ENCODE measurements at places on chromosomes 7 and 10.

- DNase-seq: no peak
These were observed 36.7 kb downstream of the ZNF467 start for GRCh38 chr7:149736478-149737360.

DNA sequence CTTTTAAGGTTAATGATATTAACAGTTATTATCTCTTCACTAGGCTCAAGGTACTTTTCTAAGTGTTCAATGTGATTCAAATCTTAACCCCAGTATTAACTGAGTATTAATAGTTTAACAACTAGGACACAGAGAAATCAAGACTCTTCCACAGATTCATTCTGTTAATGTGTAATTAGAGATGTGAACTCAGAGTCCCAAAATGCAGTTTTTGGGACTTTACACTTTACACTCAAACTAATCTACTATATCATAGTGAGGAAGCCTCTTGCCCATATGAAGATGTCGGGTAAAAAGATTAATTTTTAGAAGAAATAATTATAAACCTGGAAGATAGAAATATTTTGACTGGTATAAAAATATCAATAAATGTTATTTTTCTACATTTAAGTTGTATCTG is 644.5 kb upstream of the LRRTM3 start:
- no peak for DNase-seq

DNA sequence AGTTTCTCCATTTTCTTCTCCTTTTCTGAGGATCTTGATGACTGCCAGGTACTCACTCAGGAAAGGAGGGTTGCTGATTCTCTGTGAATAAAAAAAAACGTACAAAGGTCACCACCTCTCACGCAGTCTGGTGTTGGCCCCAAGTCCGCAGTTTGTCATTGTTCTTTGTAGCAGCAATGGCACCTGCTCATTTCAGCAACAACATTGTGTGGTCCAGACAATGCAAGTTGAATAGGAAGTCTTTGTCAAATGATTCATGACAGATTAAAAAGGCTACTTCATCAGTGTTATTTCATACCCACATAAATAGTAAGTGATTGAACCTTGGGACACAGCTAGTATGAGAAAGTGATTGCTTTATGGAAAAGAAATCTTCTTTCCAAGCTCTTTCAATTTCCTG is 653.5 kb upstream of the MGMT start:
- DNase-seq: no peak

GRCh38 chr10:50439806-50440205 is 183.9 kb downstream of the SGMS1 start:
- DNase-seq: no peak

- DNase-seq: no peak
These were observed 368.4 kb downstream of the ARL4A start for GRCh38 chr7:13055732-13056368.

DNA sequence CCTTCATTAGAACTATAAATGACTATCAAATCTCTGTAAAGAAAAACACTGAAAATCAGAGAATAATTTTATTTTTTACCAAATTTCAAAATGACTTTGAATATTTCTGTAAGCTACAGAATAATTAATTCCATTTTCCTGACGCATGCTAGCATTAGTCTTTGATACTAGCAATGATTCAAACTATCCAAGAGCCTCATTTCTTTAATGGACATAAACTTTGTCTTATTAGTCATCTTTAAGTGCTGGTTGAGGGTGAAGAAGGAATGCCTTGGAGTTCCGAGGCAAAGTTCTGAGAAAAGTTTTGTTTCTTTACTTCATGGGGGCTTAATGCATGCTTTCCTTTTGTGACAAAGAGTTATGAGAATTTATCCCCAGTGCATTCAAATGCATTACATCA is 137.3 kb downstream of the AGMO start:
- no peak for DNase-seq

- no peak for DNase-seq
These were observed 35.0 kb downstream of the ARMH3 start for GRCh38 chr10:102020938-102021337.

DNA sequence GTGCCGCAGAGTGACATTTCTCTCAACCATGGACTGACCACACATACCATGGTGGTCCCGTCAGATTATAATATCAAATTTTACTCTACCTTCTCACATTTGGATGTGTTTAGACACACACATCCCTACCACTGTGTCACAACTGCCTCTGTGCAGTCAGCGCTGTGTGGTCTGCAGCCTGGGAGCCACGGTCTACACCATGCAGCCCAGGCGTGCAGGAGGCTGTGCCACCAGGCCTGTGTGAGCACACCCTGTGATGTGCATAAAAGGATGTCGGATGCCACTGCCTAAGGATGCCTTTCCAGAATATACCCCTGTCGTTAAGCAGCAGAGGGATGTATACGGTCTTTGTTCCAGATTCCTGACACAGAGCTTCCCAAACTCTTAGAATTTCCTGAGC is 150.4 kb downstream of the TCERG1L start:
- DNase-seq: no peak

DNA sequence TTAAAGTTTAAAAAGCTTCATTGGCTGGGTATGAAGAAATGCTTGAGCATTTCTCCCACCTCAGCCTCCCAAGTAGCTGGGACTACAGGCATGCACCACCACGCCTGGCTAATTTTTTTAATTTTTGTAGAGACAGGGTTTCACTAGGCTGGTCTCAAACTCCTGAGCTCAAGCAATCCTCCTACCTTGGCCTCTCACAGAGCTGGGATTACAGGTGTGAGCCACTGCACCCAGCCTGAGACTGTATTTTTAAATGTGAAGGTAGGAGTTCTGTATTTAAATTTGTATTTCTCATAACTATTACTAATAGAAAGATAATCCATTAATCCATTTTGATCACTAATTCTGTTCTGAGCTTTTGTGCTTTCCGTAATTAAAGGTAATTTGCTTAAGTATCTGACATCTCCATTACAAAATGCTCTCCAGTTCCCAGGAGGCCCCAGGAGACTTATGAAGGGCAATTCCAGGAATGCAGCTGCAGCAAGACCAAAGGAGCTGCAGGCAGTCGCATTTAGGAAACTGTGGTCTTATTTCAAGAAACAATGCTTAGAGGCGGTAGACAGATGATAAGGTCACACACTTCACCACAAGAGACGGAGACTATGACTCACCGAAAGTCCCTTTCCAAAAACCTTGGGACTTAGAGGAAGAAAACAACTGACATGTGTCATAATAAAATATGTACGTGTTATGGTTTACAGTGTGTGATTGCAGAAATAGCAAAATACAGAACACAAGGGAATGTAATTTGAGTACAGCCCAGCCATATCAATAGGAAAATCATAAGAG is 23.3 kb downstream of the YAE1 start:
- DNase-seq: peak; percentile 94

DNA sequence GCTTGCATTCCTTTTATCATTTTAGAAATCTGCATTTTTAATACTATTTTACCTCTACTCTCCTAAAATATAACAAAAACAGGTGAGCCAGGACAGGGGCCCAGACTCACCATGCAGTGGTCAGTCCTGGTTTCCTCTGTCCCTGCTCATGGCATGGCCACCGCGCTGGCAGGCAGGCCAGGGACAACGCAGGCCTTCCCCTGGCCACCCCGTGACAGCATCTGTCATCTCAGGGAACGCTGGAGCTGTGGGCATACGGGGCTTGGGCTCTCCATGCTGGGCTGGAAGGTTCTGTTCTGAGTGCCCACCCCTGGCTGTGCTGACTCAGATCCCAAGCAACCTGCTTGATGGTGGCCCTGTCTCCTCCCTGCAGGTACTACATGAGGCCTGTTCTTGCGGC is 35.1 kb upstream of the CDH23 start:
- DNase-seq: no peak

DNA sequence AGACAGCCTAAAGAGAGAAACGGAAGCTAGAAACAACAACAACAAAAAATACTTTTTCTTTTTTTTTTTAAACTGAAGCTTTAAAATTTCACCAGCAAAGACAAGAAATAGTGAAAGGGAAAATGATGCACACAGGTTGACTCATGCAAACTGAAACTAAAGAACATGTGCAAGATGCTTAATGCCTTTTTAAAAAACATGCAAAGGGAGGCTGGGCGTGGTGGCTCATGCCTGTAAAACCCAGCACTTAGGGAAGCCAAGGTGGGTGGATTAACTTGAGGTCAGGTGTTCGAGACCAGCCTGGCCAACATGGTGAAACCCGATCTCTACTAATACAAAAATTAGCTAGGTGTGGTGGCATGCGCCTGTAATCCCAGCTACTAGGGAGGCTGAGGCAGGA is 15.1 kb upstream of the CUBN start:
- DNase-seq: no peak

GRCh38 chr10:97188261-97188711 is 2.5 kb upstream of the SLIT1 start:
- DNase-seq: no peak

GRCh38 chr7:158353606-158354570 is 233.7 kb downstream of the PTPRN2 start:
- peak; percentile 41 for DNase-seq

- no peak for DNase-seq
These were observed 241.5 kb upstream of the PTER start for GRCh38 chr10:16195178-16195769.

DNA sequence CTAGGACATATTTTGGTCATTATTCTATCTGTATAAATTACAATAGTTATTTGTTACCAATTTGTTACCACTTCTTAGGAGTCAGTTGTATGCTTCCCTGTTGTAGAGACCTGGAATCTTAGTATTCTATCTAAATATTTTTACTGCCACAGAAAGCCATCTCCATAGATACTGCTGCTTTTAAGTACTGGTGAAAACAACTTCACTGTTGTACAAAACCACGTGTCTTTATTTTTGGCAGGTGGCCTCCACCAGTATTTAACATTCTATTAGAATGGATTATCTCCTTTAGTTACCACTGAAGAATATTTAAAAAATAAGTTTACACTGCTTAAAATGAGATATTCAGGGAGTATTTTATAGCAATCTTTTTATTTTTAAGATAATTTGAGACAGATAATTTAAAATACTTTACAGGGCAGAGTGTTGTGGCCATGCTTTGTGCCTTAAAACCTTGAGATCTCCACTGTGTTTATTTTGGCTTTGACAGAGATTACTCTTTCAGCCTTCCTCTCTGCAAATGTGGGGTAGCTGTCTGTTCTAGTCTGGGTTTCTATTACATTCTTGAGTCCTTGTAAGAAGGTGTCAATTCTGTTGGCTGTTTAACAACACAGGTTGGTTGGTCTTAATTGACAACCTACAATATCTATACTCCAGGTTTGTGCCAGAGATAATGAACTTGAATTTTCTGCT is 185.6 kb downstream of the LRRC4 start:
- DNase-seq: no peak

DNA sequence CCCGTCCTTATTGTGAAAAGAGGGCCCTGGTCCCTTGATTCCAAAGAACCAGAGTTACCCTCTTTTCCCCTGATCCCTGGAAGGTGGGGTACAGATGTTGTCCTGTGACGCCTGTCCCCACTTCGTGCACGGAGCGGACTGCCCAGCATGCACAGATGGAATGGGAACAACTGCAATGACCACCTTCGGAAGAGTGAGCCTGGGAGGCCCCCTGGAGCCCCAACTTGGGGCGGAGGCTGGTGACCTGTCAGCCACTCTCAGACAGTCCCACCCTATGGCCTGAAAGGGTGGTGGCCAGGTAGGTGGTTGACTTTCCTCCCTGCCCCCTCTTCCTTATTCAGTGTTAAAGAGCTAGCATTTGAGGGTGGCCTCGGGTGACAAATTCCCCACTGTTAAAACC is 196.6 kb upstream of the GALNT17 start:
- DNase-seq: no peak

- peak; percentile 92 for DNase-seq
These were observed 169.5 kb upstream of the SVIL start for GRCh38 chr10:29804025-29804852.

- no peak for DNase-seq
These were observed 37.9 kb downstream of the FAM20C start for GRCh38 chr7:230274-230673.

DNA sequence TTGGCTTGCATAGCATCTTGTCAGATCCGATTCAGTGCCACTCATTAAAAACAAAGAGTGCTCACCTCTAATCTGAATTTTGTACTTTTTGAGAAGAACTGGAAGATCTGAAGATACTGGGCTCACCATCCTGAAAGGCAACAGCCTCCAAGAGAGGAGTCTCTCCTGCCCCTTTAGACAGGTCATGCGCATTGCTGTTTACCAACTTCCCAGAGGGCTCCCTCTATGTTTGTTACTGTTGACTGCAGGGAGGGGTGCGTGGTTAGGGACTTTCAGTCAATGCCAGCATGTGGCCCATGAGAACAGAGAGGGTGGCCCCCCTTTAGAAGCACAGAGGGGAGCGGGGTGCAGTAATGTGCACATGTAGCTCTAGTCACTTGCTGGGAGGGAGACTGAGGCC is 33.2 kb upstream of the CABCOCO1 start:
- no peak for DNase-seq

GRCh38 chr7:117592011-117592635 is 112.3 kb downstream of the CFTR start:
- no peak for DNase-seq

DNA sequence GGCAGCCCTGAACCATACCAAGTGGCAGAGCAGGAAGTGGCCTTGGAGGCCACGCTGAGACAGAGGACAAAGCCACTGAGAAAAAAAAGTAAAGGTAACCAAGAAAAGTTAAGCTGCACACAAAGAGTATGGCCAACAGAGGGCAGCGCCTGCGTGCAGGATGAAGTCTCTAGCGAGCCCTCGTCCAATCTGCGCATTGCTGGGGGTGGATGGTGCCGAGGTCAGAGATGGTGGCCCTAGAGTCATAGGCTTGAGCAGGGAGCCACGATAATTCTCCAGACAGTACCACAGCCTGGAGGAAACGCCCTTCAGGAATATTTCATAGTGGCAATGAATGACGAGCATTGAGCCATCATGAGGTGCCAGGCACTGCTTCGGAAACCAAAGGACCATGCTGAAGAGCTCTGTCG is 9.7 kb downstream of the ATP6V0E2 start:
- DNase-seq: peak; percentile 48

DNA sequence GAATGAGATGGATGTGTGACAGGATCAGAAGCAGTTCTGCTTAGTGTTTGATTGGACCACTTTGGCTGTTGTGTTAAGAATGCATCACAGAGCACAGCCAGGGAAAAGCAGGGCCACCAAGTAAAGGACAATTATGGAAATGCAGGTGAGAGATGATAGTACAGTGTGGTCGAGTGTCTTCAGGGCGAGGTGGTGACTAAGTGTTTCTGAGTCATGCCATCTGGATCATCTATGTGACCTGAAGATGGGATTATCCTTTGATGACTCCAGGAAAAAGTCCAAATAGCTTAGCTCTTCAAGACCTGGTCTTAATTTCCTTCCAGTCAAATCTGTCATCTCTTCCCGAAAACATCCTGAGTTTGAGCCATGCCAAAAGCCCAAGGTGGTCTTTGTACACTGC is 523.2 kb upstream of the IGFBP3 start:
- no peak for DNase-seq

- no peak for DNase-seq
These were observed 282.7 kb downstream of the POU6F2 start for GRCh38 chr7:39260279-39260844.

GRCh38 chr7:17948526-17949238 is 8.4 kb upstream of the SNX13 start:
- DNase-seq: no peak

- DNase-seq: peak; percentile 24
These were observed 4.6 kb downstream of the BRI3 start for GRCh38 chr7:98286093-98286539.

- peak; percentile 27 for DNase-seq
These were observed 631 bp downstream of the SUPV3L1 start for GRCh38 chr10:69180525-69181204.
